Stimulated activated CD8-positive, alpha-beta memory T cell treated with anti-CD3 and anti-CD28 coated beads, Interleukin-4, amount 100 ng/mL, for 24 hours (primary cell): ENCODE measurements at places on chromosomes 16 and 17.
A peak's percentile ranks its signal among the peaks of the same experiment; 100 is the strongest.

- DNase-seq: no peak
These were observed 6.8 kb downstream of the ZNF771 start for GRCh38 chr16:30414159-30414558.

DNA sequence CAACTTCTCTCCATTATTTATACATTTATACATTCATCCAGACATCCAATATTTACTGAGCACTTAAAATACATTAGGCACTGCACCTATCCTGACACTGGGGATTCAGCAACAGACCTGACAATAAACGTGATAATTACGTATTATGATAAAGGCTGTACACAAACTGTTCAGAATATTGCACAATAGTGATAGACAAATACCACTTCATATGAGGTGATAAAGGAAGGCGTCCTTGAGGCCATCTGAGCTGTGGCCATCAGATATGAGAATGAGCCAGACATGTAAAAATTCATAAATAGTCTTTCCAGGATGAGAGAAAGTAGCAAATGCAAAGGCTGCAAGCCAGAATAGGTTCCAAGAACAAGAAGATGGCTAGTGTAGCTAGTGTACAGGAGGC, 8.6 kb downstream of the USP32 start:
- no peak for DNase-seq

GRCh38 chr17:50767446-50767845, at the start of gene ANKRD40CL:
ANKRD40CL (minus strand) TSS chr17:50767518; CDS start chr17:50766913, 605 bp downstream.
- no peak for DNase-seq

DNA sequence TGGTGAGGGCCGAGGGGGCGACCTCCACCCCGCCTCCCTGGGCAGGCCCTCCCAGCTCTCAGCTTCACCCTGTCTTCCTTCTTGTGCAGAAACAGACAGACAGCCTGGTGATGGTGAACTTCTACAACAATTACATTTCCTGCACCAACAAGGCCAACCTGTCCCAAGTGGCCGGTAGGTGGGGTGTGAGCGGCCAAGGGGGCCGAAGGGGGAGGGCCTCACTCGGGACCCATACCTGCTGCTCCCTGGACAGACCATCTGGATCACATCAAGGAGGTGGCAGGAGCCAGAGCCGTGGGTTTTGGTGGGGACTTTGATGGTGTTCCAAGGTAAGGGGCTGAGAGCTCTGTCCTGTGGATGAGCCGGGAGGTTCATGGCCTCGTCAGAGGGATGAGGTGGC, 20.1 kb downstream of the CHMP1A start:
- DNase-seq: no peak

DNA sequence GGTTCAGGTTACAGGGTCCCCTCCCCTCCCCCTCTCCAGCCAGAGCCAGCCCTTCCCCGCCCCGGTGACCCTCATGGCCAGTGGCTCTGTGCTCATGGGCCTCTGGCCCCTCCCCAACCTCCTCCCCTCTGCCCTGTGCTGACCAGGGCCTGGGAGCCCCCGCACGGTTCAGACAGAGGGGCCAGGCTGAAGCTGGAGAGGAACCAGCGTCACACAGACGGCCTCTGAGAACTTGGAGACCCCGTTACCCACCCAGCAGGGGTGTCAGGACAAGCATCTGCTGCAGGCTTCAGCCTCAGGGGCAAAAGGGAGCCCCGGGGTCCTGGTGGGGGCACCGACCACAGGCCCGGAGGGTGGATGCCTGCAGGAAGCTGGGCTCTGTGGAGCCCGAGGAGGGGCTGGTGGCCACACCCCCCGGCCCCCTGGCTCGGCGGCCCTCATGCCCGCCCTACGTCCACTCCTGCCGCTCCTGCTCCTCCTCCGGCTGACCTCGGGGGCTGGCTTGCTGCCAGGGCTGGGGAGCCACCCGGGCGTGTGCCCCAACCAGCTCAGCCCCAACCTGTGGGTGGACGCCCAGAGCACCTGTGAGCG, at the start of gene WFIKKN1:
WFIKKN1 (plus strand) TSS at position 171 of the 591 bp plus-strand sequence; CDS start at position 440, 269 bp downstream.
- no peak for DNase-seq

DNA sequence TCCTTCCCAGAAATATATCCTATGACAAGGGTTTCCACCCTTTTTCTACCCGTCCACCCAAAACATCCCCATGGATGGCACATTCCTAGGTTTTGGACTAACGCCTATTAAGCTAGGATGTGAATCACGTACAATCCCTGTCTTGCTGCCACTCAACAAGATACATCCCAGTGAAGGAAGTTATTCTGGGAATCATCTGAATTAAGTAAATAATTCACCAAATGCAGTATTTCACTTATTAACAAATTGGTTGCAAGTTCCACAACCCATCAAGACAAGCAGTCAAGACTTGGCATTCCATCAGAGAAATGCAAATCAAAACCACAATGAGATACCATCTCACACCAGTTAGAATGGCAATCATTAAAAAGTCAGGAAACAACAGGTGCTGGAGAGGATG, 32.1 kb downstream of the ASPA start:
- DNase-seq: no peak

DNA sequence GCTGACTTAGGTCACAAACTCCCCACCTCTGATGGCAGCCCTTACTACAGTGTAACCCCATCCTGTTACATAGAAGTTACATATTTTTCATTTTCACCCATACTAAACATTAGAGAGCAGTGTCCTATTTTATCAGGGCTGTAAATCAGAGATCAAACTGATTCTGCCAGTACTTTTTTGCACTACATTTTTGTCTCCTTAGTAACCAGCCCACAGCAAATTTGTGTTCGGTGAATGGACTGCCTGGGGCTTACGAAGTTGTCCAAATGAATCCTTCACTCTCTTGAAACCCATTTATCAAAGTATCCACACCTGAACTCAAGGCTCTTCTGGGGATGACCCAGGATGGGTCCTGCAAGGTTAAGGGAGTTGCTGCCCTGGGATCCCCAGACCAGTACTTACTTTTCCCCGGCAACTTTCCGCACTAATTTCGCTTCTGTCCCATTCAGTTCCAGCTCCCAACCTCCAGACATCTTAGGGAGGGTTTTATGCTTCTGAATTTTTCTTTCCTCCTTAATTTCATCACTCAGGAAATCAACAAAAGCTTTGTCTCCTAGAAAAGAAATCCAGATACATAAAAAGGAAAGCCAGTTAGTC, 1.1 kb downstream of the C1QBP start:
- no peak for DNase-seq

- no peak for DNase-seq
These were observed 10.8 kb upstream of the NAGLU start for GRCh38 chr17:42525221-42525620.

DNA sequence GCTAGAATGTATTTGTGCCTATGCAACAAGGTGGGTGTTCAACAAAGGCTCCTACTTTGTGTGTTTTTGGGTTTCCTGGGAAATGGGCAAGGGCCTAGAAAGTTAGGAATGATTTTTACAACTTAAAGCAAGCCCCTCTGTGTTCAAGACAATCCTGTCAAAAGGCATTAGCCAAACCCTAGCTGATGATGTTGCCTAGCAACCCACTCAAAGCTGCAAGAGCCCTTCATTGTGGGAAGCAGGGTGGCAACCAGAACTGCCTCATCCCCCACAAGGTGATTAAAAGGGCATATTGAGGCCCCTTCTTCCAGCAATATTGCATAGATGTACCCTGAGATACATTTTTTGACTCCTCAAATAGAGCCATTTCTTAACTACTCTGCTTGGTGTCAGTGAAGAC, 16.0 kb upstream of the RASL10B start:
- no peak for DNase-seq

DNA sequence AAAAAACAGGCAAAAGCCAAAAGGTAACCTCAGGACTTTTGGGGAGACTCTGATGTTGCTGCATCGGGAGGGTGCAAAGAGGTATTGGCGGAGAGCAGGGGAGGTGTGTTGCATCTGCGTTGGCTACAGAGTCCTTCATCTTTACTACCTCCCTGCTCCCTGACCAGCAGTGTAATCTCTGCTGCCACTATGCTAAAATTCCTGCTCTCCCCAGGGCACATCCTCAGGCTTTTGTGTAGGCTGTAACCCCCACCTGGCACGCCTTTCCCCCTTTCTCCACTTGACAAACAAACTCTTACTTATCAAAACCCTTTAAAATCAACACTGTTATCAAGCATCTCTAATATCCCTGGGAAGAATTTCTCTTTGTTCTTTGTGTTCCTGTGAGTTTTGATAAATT, 435.3 kb downstream of the HAPSTR1 start:
- DNase-seq: no peak

DNA sequence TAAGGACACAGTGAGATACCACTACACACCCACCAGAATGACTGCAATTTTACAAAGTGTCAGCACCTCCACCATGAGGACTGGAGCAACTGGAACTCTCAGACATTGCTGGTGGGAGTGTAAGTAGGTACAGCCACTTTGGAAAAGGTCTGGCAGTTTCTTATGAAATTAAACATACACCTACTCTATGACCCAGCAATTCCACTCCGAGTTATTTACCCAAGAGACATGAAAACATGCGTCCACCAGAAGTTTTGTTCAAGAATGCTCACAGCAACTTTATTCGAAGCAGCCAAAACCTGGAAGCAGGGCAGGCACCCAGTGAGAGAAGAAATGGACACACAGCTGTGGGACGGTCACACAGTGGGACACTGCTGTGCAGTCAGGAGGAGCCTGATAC, 384.0 kb downstream of the SOX9 start:
- DNase-seq: no peak

GRCh38 chr16:27689711-27690110, 139.8 kb downstream of the KATNIP start:
- DNase-seq: no peak

DNA sequence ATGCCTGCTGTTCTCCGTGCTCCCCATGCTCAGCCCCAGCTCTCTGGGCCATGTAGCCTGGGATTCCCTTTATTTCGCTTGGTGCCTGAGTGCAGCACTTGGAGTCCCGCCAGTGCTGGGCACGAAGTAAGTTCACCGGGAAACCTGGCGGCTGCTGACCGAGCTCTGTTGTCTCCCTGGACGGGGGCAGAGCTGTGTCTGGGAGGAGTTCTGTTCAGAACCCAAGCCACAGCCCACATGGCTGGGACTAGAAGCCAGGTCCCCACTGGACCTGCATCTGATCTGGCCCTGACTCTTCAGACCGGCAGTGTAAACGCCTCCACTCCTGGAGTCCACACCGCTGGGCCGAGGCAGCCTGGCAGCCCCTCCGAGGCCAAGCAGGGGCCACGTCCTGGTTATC, 37.5 kb upstream of the CIBAR2 start:
- DNase-seq: no peak

DNA sequence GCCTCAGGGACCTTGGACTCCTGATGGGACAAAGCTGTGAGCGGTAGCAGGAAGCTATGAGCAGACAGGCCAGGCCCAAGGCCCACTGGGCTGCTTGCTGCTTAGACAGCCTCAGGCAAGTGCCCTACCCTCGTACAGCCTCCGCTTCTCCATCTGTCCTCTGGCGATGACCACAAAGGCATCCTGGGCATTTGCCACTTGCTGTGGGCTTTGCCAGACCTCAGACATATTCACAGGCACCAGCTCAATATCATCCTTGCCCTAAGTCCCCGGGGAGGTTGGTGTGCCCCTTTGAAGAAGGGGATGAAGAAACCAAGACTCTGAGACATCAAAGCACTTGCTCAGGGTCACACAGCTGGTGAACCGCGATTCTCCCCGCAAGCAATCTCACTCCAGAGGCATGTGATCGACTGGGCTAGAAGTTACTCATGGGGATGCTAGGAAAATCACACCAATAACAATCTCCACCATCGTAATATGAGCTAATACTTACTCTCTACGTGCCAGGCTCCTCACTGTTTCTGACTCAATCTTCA, 21.7 kb downstream of the PPL start:
- no peak for DNase-seq

DNA sequence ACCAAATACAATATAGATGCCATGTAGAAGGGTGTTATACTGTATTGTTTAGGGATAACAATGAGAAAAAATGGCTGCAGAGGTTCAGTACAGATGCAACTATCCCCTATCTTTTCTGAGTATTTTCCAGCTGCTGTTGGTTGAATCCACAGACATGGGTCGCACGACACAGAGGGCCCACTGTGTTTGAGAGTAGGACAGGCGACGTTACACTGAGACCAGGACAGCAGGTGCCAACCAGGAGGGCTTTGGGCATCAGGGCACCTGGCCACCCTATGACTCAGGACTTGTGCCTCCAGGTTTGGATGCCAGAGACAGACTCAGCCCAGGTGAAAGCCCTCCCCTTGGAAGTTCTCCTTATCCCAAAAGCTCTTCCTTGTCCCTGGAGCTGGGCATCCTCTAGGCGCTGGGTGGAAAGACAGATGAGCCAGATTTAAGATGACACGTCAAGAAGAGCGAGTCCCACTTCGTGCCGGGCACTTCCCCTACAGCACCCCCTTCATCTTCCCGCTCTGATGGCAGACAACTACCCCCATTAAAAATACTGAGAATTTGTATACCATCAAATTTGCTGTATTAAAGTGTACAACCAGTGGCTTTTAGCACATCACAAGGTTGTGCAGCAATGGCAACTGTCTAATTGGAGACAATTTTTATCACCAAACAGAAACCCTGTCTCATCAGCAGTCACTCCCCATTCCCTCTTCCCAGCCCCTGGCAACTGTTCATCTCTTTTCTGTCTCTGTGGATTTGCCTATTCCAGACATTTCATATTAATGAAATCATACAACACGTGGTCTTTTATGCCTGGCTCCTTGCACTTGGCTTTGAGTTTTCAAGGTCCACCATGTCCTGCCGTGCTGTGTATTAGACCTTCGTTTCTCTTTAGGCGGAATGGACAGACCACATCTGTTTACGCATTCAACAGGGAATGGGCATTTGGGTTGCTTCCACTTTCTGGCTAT, 30.6 kb downstream of the TNFRSF13B start:
- no peak for DNase-seq

GRCh38 chr17:55659661-55660060, 63.0 kb downstream of the TMEM100 start:
- DNase-seq: no peak

GRCh38 chr17:20263595-20263994, 203.7 kb downstream of the LGALS9B start:
- DNase-seq: no peak

- DNase-seq: no peak
These were observed 226.8 kb downstream of the ENGASE start for GRCh38 chr17:79301469-79301868.

- DNase-seq: no peak
These were observed 40.5 kb upstream of the KLHDC4 start for GRCh38 chr16:87806261-87806640.

DNA sequence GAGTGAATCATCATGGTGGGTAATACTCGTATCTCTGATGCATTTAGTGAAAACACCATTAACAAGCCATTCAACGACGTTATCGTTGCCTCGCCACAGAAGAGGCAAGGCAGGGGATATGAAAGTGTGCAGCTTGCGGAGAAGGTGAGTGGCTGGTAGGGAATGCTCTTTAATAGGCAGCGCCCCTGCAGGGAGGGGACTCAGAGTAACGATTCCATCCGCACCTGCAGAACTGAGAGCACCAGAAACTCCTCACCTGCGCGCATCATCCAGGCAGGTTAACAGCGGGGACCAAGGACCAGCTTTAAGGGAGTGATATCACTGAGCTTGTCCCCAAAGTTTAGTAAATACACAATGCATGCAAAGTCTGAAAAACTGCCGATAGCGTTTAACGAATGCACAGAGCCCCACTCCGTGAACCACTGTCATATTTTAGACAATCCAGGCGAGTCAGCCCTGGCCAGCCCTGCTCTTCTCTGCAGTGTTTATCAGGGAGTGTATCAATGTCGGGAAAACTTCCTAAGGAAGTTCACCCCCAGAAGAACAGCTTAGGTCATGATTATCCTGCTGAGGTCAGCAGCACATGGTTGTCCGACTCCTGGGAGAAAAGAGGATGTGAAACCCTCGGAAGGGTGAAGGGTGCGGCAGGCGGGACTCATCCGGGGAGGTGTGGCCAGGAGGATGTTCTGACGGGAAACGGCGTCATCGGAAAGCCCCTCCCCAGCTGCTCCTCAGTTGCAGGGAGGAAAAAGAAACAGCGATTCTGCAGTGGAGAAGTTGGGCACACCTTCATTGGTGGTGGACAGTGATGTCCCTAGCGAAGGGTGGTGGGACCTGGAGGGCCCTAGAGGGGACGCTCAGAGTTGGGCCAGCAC, 68.5 kb upstream of the DNAH17 start:
- peak; percentile 36 for DNase-seq
